Anterior cingulate cortex (tissue), 58 donors: ENCODE measurements at places on chromosomes 1 and 21.

GRCh38 chr1:27603309-27603680, 649 bp downstream of the AHDC1 start:
- DNase-seq = no peak

DNA sequence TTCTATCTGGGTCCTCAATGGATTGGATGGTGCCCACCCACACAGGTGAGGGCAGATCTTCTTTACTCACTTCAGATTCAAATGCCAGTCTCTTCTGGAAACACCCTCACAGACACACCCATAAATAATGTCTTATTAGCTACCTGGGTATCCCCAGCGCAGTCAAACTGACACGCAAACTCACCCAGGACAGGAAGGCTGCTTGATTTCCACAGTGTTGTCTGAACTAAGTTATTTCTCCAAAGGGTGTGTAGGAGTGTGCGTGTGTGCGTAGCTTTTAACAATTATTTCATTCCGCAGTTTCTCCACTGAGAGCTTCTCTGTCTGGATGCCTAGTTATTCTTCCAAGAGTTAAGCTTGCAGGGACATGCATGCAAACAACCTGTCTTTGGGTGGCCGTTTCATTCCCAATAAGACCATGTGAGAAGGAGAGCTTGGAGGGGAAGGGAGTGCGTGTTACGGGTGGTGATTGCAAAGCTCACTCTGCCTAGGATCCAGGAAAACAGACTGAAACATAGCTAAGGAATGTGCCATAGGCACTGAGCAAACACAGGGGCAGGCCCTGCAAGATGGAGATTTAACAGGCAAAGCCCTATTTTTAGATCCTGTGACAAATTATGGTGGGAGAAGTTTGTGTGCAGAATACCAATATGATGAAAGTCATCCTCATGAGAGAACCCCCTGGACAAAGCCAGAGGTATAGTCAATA, 269.7 kb downstream of the DYRK1A start:
- no peak for DNase-seq

GRCh38 chr1:198056255-198056654, 100.5 kb upstream of the NEK7 start:
- no peak for DNase-seq

DNA sequence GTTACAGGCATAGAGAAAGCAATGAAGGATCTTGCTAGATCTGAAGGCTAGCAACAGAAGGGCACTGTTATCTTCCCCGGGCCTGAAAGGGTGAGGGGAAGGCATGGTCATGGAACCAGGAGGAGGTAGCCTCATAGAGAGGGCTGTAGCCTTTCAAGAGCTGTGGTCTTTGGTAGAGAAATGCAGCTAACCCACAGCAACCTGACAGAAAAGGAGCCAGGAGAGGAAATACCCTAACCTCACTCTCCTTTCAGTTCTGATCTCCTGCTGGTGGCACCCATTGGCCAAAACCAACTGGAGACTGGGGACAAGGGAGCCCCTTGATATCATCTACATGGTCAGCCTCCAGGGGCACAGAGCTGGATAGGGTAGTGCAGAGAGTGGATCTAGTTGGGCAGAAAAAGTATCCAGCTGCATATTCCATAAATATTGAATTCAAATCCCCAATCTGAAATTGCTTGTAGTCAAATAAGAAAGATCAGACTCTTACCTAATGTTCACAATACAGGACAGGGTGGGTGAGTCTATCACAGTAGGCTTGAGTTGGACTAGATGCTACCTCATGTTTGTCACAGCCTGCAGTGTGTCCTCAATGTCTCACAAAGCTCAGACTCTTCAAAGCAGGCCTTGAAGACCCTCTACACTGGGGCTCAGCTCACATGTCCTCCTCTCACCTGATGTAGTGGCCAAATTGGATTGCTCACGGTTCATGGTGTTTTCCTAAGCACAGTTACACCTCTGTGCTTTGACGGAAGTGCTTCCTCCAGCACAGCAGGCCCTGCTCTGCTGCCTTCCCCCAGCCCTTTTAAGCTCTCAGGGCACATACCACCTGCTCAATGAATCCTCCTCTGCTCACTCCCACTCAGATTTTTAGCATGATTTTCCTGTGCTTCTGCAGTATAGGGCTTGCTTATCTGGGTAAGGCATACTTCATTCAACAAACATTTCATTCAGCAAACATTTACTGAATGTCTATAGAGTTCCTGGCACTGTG, 74.1 kb upstream of the JUN start:
- DNase-seq = no peak

GRCh38 chr1:112762541-112763500, 47.7 kb upstream of the PPM1J start:
- no peak for DNase-seq

DNA sequence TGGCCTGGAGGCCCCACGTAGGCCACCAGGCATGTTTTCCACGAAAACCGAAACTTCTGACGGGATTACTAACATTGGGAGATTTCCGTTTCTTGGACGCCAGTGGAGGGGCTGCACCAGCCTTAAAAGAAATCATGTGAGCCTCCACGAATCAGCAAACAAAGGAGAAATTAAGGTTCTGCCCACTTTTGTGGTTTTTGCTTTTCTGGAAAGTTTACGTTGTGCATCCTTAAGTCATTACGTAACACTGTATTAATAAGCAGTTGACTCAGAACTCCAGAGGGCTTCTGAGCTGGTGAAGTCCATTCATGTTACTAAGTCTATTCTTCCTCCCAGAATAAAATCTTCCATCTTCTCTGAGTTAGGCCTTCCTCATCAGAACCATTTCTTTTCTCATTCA, 168.5 kb downstream of the PSMG1 start:
- DNase-seq = no peak

DNA sequence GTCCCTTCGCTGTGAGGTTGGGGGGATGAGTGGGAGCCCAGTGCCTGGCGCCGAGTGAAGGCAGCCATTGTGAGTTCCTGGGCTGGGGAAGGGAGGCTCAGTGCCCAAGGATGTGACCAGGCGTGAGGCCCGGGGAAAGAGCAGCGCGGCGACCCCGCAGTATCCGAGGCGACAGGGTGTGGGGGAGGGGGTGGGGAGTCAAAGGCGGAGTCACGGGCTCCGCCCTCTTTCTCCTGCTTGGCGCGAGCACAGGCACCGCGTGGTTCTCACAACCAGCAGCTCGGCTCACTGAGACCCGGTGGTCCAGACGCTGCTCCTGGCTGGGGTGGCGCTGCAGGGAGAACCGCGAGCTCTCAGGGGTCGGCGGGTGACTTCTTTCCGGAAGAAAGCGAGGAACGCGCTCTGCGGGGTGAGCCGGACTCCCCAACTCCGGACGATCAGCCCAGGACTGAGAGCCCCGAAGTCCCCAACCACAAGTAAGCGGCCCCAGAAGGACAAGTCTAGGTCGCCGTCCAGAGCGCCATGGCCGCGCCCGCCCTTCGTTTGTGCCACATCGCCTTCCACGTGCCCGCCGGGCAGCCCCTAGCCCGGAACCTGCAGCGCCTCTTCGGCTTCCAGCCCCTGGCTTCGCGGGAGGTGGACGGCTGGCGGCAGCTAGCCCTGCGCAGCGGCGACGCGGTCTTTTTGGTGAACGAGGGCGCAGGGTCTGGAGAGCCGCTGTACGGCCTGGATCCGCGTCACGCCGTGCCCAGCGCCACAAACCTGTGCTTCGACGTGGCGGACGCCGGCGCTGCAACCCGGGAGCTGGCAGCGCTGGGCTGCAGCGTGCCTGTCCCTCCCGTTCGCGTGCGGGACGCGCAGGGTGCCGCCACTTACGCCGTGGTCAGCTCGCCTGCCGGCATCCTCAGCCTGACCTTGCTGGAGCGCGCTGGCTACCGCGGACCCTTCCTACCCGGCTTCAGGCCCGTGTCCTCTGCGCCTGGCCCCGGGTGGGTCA, at the start of gene HPDL:
HPDL (plus strand) TSS at position 269 of the 997 bp plus-strand sequence; CDS start at position 523, 254 bp downstream.
- DNase-seq = peak; percentile 66

DNA sequence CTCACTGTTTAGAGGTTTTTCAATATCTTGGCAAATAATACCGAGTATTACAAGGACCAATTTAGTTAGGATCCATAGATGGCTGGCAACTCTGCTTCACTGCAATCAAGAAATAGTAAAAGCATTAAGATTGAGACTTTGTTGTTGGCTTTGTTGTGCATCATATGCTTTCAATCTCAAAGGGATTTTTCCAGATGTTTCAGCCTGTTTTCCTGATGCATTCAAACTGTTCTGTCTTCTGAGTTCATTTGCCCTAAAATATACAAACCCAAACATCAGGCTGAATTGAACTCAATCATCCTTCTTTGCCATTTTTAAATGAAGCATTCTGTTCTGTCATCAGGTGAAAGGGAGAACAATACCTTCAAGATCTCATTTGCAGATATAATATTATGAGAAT, 248.7 kb downstream of the TTLL7 start:
- no peak for DNase-seq

GRCh38 chr1:1191734-1192133, 14.7 kb downstream of the TNFRSF18 start:
- no peak for DNase-seq

GRCh38 chr1:112862753-112863426, 93.1 kb downstream of the SLC16A1 start:
- no peak for DNase-seq

GRCh38 chr1:243407284-243408018, 151.6 kb downstream of the SDCCAG8 start:
- no peak for DNase-seq

GRCh38 chr1:14783592-14783886, 185.1 kb downstream of the KAZN start:
- no peak for DNase-seq

GRCh38 chr1:191993549-191993948, 164.7 kb upstream of the RGS18 start:
- DNase-seq = no peak

DNA sequence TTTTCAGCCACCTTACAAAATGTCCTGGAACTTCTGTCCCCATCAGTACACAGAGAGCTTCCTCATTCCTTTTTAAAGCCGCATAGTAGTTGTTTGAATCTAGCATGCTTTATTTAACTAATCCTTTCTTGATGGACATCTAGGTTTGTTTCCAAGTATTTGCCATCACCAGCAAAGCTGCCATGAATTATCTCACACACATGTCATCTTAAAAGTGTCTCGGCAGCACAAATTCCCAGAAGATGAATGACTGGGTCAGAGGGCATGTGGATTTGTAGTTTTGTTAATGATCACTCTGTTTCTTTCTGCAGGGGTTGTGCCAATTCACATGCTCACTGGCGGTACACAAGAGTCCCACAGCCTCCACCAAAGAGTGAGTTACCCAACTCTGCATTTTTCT, 68.3 kb downstream of the CLIC6 start:
- no peak for DNase-seq

DNA sequence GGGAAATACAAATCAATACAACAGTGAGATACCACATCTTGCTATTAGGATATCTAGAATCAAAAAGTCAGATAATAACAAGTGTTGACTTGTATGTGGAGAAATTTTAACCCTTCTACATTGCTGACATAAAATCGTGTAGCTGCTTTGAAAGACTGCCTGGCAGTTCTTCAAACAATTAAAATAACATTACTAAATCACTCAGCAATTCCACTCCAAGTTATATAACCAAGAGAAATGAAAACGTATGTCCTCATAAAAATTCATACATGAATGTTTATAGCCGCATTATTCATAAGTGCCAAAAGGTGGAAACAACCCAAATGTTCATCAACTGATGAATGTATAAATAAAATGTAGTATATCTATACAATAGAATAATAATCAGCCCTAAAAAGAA, 164.6 kb downstream of the RASAL2 start:
- no peak for DNase-seq

GRCh38 chr1:29136391-29136915, 12.8 kb upstream of the TMEM200B start:
- no peak for DNase-seq

DNA sequence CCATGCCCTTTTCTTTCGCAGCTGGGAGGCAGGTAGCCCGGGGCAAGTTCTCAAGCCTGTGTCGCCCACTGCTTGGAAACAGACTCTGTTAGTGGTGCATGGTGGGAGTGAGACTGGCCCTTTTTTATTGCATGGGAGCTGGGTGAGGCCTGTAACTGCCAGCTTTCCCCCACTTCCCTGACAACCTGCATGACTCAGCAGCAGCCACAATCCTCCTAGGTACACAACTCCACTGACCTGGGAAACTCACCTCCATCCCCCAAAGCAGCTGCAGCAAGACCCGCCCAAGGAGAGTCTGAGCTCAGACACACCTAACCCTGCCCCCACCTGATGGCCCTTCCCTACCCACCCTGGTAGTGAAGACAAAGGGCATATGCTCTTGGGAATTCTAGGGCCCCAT, 25.8 kb downstream of the PIGP start:
- DNase-seq = no peak

GRCh38 chr1:81118550-81118949, 682.2 kb upstream of the ADGRL2 start:
- no peak for DNase-seq

DNA sequence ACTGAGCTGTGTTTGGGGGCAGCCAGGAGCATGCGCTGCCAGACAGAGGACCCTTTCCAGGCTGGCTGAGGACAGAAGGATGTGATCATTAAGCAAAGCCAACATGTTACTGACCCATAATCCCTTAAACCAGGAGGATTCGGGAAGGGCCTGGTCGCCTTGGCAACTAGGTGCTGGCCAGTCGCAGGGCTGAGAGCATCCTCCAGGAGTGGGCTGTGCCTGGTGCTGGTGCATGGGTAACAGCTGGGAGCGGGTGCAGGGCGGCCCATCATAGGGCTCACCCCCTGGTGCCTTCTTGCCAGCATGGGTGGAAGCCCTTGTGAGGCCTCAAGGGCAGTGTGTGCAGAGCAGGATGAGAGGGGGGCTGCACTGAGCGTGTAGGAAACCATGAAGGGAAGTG, 17.2 kb downstream of the CDK18 start:
- no peak for DNase-seq

- no peak for DNase-seq
These were observed 41.2 kb upstream of the IFNLR1 start for GRCh38 chr1:24228311-24228710.

GRCh38 chr1:21198929-21199328, 22.2 kb upstream of the EIF4G3 start:
- DNase-seq = no peak

GRCh38 chr1:75671708-75672107, 52.8 kb upstream of the ACADM start:
- DNase-seq = no peak

DNA sequence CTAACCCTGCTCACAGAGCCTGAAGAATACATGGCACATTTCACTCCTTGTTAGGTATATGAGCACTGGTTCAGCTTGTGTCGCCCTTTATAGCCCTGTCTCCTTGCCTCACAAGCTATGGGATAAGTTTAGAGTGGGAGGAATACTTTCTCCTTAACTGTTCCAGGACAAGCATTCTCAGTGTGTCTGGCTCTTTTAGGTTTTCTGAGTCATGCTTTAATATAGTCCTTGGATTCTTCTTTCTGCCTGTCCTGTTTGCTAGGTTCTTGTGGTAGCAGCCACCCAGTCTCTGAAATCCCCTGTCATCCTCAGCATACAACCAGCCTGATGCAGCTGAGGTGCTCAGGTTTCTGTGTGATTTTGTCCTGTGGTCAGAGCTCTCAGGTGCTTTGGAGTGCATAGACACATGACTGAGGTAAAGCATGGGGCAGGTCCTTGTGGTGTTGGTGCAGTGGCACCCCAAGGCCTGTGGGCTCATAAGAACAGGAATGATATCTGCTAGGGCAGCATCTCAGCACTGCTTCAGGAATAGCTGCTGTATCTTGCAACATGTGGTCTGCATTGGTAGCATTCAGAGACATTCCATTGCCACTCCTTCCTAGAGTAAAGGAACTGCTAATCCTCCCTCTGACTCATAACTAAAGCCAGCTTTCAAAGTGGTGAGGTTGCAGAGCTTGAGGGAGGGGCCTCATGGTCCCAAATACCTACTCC, 14.2 kb upstream of the CASQ2 start:
- no peak for DNase-seq
